ENCODE measurements at places on chromosomes 5 and 9.

GRCh38 chr9:34994900-34995669, 5.5 kb downstream of the DNAJB5 start:
- no peak for DNase-seq

- DNase-seq: no peak
These were observed 2.6 kb upstream of the PPARGC1B start for GRCh38 chr5:149727336-149728035.

GRCh38 chr5:65800775-65801174, 78.8 kb downstream of the NLN start:
- no peak for DNase-seq

GRCh38 chr5:127417528-127417927, 99.9 kb upstream of the PRRC1 start:
- DNase-seq: no peak

GRCh38 chr5:54159153-54159892, 151.1 kb downstream of the ARL15 start:
- DNase-seq: no peak

GRCh38 chr9:105539452-105539851, 18.5 kb upstream of the FKTN start:
- DNase-seq: peak; percentile 31

DNA sequence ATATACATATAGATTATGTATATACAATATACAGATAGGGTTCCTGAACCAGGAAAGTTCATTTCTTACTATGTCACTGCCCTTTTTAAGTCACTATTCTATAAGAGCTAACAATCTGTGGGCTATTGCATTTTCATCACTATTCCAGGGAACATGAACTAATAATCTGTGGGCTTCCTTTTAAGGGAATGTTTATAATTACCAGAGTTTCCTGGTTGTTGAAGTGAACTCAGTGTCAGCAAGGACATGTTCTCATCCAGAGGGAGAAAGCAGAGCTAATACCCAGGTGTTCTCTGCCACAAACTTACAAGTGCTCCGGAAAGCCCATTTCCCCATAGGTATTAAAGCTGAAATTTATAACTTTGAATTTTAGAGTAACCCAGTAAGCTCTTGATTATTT, 69.6 kb downstream of the CWC27 start:
- DNase-seq: no peak

DNA sequence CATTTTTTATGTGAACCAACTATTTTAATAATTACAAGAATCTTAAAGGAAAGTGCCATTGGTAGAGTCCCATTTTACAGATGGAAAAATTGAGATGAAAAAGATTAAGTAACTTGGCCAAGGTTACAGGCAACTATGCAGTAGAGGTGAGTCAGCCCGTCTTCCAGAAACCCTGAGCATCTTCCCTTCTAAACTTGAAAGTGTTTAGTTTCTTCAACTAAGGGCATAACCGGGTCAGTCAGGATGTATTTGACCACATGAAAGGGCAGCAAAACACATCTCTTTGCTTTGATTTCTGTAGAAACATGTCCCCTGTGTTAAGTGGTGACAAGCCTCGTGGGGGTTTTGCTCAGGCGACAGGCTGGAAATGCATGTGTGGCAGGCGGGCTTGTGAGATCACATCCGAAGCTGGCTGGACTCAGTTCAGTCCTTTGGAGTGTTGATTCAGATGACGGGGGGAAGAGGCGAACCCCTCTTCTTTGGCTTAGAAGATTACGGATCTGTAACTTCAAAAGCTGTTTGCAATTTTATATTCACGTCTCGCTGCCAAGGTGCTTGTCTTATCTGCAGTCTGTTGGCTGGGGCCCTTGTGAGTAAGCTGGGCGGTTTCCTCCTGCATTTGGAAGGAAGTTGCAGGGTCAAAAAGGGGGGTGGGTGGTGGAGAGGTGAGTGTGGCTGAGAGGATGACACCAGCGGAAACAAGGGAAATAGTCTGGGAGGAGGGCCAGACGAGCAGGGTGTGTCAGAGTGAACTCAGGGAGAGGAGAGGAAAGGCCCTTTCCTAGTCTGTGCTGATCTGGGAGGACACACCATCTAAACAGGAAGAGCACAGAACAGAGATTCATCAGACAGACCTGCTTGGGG, 78.9 kb upstream of the RPS23 start:
- no peak for DNase-seq

- DNase-seq: peak; percentile 35
These were observed 112.7 kb upstream of the CLINT1 start for GRCh38 chr5:157971571-157972216.

DNA sequence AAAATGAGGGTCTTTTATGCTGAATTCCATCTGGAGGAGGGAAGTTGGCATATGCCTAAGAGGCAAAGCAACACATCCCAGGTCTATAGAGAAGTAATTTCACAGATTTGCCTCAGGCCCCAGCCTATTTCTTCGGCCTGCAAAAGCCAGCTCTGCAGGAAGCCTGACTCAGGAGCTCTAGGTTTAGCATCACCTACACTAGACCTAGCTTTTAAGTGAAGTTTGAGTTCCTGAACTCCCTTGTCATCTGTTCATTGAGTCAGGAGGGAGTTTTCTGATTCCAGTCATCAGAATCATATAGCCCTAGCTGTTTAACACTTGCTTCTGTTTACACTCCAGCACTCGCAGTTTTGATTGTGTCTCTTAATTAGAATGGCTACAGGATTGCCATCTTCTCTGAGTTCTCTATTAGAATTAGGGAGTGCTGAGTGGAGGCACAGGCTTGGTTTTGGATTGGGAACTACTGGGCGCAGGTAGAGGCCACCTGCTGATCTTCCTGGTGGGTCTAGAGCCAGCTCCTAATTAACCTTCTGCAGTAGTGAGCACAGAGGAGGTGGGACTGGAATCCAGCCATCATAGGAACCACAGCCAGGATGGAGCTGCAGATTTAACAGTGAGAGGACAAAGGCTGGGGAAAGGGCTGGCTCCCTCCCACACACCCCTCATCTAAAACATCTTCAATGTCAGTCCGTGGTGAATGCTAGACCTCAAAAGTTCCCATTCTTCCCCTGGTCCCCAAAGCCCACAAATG, 179.5 kb downstream of the TRIO start:
- no peak for DNase-seq

DNA sequence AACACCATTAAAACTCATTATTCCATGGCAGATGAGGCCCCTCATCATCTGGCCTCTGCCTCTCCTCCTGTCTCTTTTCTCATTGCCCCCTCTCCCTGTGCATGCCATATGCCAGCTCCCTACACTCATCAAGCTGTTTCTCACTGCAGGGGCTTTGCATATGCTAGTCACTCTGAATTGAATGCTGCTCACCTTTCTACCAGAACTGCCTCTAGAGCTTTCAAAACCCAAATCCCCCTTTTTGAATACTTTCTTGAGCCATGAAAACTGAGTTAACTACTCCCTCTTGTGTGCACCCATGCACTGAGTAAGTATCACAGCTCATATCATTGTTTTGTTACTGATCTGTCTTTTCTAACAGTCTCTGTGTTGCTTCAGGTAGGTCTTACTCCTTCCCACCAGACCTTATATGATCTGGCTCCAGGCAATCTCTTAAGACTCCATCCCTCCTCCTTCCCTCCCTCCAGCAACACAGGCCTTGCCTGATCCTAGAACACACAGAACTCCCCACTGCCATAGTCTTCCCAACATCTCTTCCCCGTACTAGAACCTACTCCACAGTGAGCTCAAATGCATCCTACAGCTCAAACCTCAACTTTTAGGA, 60.5 kb downstream of the ASTN2 start:
- DNase-seq: no peak

DNA sequence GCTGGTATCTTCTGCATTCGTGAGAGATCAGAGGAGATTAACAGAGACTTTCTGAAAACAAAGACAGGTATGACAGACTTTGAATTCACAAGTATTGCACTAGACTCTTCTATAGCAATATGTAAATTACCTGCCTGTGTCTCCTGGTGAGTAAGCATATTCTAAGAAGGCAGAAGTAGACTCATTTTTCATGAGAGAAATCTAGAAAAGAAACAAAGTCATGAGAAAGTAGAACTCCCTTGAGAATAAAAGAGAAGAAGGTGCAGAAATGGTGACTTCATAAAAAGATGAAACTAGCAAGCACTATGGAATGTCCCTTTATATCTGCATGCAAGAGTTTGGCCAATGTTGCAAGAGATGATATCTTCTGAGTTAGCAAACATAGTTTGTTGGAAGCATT, 419.8 kb downstream of the DMRT2 start:
- DNase-seq: no peak

DNA sequence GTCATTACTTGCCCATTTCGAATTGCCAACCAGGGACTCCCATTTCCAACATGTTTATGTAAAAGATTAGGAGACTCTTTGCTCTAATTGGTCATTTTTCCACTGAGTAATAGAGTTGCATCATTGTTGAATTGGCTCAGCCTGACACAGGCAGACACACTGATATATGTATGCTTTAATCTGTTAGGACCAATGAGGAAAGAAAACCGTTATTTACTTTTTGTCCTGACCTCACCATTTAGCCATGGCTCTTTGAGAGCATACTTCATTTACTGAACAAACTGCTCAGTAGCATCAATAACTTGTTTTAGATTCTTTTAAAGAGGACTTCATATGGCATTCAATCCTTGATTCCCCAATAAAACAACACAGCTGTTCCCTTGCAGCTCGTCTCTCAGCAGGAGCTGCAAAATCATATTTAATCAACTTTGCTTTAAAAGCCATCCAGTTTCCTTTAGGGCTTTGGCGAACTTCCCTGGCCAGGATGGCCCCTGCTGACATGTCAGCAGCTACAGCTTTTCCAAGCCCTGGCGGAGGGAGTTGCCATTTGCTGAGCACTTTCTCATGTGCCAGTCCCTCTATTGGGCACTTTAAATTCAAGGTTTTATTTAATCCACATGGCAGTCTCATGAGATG, 251.5 kb upstream of the TNC start:
- no peak for DNase-seq

DNA sequence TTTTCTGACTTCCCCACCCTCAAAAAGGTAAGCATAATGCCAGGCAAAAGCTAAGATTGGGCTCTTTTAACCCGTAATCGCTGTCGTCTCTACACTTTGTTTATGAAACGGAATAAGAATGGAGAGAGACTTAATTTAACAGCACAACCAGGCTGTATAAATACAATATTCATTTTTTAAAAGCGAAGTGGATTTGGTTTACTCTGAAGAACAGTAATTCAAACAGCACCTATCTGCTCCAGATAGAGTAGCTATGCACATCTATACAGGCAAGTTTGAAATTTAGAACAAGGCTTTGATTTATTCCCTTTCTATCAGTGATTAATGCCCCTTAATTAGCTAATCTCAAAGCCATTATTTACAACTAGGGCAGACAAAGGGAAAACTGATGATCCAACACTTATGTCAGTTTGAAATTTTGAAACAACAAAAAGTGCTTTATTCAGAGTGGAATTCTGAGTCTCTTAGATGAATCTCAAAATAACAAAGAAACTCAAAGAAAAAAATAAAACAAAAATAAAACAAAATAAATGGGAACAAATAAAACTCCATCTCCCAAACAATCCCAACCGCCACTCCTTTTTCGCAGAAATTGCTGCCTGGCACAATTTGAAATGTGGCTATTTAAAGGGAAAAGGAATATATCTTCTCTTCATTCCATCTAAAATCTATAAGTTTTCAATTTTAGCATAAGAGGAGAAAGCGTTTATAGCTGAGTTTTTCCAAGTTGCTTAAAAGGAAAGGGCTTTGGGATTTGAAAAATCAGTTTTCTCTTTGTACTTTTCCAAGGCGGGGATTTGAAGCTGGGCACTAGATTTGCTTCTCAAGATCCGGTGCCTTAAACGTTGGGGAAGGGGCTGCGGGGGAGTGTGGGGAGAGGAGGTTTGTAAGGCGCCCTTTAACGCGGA, 298.6 kb downstream of the PARP8 start:
- no peak for DNase-seq

- DNase-seq: no peak
These were observed 2.4 kb downstream of the N4BP3 start for GRCh38 chr5:178115814-178116142.

DNA sequence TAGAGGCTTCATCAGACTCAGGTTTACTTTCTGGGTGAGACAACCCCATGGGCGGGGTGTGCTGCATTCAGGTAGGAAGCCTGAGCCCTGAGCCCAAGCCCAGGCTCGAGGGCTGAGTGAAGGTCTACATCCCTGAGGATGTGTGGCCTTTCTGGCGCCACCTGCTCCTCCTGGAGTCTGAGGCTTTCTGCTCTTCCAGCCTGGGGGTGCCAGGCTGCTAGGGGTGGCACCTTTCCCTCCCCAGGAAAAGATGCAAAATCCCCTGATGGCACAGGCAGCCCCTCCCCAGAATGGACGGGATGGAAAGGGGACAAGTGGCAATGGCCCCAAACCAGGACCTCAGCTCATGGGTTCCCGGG, 44.4 kb upstream of the PRRC2B start:
- no peak for DNase-seq

DNA sequence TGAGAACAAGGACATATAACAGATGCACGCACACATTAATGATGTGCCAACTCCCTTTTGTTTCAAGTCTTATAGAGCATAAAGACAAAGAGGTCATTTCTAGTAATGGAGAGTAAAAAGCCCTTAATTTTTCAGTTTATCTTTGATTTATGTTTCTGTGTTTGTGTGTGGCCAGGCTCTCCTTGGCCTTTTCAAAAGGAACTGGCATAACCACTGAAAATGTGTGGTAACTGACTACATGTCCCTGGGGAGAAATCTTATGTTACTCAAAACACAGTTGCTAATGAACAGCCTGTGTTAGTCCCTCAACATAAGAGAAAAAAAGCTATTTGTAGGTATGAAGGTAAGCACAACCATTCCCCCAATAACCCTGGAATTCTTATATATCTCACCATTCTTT, 47.6 kb upstream of the SHOC1 start:
- DNase-seq: peak; percentile 42

GRCh38 chr9:126384926-126385325, 58.3 kb downstream of the MVB12B start:
- DNase-seq: no peak

- DNase-seq: peak; percentile 43
These were observed 17.6 kb upstream of the UBE2D2 start for GRCh38 chr5:139543423-139543991.

GRCh38 chr5:72377910-72378638, 57.9 kb downstream of the PTCD2 start:
- DNase-seq: no peak

GRCh38 chr9:75019654-75020053, 8.4 kb downstream of the CARNMT1 start:
- DNase-seq: no peak

GRCh38 chr5:80114860-80115259, 79.7 kb downstream of the THBS4 start:
- DNase-seq: no peak

- DNase-seq: no peak
These were observed 291.6 kb downstream of the TLE1 start for GRCh38 chr9:81397481-81398381.

- DNase-seq: peak; percentile 50
These were observed 117.4 kb downstream of the SMARCA2 start for GRCh38 chr9:2132484-2133082.

- DNase-seq: no peak
These were observed 69.7 kb upstream of the TNPO1 start for GRCh38 chr5:72746736-72747135.

- no peak for DNase-seq
These were observed 28.6 kb downstream of the IRX2 start for GRCh38 chr5:2722901-2723300.

- peak; percentile 61 for DNase-seq
These were observed 16.0 kb upstream of the TMEM171 start for GRCh38 chr5:73104326-73104725.
